NCI-H2171 (cell line): ENCODE measurements at places on chromosomes 4 and X.
A peak's percentile ranks its signal among the peaks of the same experiment; 100 is the strongest.

DNA sequence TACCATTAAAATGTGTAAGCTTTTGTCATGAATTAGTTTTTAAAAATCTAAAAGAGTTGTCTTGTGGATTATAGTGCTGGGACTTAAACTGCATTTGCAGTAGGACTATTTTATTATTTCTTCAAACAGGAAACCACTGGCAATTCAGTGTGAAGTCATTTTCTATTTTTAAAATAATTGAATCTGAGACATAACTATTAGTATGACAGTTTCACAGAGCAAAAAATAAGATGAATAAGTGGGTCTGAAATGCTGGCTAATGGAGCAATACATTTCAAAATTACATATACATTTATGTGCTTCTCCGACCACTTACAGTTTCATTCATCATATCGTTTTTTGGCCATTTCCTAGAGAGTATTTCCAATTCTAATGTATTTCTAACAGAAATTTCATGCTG is 75.3 kb upstream of the RAPGEF2 start:
- no peak for DNase-seq

- no peak for DNase-seq
Observed at GRCh38 chr4:7419961-7420660, 14.6 kb downstream of the PSAPL1 start.

GRCh38 chr4:2339458-2340271 is 77.8 kb upstream of the MXD4 start:
- DNase-seq: no peak

DNA sequence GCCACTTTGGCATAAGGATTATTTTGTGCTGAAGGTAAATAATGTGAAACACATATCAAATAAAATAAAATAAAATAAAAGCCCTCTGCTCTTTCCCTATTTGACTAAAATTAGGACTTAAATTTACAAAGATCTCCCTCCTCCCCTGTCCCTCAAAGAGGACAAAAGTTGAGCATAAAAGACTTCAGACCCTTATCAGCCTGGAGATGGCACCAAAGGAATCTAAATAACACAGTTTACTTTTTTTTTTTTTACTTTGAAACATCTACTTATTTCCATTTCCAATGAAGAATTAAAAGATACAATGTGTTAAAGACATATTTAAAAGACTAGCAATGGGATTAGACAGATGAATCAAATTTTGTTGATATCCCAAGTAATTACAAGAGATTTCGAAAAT is 89.7 kb downstream of the EPHA5 start:
- DNase-seq: no peak

DNA sequence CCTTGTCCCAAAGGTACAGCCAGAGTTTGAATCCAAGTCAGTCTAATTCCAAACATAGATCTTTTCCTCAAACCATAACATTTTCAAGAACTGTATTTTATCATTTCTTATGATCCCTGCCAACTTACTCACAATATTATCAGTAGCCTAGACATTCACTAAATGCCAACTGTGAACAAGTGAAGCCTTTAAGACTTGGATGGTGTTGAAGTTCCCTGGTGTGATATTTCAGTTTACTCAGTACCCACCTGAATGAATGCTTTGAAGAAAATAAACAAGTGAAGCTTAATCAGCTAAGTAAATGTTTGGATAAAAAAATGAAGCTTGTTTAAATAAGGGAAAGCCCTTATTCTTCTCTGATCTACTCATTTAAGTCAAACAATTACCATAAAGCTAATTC is 1028.3 kb downstream of the DMD start:
- DNase-seq: no peak

DNA sequence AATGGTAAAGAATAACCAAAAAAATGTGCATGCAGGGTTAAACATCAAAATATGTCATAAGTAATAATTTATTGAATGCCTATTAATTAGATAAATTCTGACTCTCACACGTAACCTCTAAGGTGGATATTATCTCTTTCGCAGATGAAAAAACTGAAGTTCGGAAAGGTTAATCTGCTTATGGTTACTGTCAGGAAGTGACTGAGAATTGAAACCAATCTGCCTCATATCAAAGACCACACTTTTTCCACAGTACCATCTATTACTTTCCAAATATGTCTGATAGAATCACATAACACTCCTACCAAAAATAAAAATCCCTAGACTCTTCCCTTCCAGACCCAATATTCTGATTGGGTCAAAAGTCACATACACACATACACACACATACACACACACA is 6.2 kb downstream of the CHIC2 start:
- no peak for DNase-seq

DNA sequence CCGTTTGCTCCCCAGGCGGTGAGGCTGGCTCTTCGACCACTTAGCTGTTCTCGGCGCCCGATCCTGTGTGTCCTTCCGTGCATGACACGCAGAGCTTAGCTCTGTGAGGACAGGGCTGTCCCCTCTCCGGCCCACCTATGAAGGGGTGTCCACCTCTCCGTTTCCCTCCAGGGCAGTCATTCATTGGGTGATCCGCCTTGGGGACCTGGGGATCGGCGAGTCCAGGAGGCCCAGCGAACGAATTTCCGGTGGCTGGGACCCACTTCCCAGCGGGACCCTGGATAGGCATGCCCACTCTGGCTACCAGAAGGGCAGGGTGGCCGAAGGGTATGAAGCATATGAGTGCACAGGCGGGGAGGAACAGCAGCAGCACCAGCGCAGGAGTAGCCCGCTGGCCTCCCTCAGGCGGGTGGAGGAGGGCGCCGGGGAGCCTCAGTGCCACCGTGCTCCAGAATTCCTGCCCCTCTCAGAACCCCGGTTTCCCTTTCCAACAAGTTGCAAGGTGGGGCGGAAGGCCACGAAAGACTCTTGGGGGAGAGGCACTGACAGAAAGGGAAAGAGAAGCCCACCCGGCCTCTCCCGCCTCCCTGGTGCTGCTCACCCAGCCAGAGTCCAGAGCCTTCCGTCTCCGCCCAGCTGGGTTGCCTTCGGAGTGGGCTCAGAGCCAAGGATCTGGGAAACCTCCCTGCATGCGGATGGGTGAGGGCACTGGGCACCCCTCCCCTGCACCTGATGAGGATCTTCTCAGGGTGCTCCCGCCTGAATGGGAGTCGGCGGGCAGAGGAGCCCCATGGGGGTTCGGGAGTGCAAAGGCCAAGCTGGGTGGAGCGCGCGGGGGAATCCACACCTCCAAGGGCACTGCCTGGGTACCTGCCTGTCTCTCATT is 8.6 kb downstream of the HMX1 start:
- DNase-seq: no peak

DNA sequence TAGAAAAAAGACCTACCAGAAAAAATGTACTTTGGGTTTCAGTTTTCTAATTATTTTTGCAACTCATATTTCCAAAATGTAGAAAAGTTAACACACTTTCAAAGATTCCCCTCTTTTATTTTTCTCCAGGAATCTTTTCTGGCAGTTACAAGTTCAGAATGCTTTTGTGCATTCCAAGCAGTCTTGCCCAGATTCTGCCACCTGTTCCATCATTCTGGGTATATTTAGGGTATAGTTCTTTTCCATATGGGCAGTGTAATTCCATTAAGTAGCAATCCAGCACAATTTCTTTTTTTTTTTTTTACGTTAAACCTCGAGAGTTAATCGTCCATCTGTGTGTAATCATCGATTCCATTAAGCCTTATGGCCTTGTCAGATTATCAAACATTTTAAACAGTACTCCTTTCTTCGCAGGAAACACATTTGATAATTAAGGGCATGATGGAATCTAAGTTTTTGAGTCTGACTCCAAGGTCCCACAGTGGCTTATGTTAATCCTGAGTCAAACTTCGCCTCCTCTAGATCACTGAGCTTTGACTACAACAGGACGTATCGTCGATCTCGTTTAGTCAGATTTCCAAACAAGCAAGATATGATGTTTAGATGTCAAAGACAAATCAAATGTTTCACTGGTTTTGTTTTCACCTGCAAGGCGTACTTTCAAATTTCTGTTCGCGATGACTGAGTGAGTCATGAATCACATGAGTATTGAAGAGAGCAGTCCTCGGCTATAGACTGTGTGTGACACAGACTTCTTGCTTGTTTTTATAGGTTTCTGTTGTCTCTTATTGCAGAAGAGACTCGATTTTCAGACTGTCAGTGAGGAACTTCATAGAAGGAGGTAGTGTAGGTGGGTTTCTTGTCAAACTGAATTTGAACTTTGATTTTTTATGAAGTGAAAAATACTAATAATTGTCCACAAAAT is 118.9 kb upstream of the GK2 start:
- no peak for DNase-seq

- no peak for DNase-seq
Observed at GRCh38 chrX:110836001-110836400, 40.4 kb upstream of the CHRDL1 start.

- no peak for DNase-seq
Observed at GRCh38 chr4:139524062-139524631, 31.9 kb downstream of the SETD7 start.

- no peak for DNase-seq
Observed at GRCh38 chr4:25927361-25928195, 13.6 kb downstream of the SMIM20 start.

DNA sequence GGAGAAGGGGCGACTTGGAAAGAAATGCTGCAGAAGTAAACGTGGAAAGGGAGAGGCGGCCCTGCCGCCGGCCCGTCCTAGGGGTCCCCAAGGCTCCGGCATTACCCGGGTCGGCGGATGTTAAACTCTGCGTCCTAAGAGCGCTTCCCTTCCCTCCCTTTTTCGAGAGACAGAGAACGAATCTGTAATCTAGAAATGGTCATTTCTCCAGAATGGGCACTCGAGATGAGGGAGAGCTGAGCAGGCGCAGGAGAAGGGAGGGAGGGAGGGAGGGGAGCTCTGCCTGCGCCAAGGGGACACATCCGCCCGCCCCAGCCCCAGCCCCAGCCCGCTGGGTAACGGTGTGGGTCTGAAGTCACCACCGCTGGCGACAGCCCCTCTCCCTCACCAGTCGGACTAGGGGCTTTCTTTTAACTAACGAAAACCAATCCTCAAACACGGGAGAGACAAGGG is 1.7 kb downstream of the HCFC1 start:
- DNase-seq: no peak

DNA sequence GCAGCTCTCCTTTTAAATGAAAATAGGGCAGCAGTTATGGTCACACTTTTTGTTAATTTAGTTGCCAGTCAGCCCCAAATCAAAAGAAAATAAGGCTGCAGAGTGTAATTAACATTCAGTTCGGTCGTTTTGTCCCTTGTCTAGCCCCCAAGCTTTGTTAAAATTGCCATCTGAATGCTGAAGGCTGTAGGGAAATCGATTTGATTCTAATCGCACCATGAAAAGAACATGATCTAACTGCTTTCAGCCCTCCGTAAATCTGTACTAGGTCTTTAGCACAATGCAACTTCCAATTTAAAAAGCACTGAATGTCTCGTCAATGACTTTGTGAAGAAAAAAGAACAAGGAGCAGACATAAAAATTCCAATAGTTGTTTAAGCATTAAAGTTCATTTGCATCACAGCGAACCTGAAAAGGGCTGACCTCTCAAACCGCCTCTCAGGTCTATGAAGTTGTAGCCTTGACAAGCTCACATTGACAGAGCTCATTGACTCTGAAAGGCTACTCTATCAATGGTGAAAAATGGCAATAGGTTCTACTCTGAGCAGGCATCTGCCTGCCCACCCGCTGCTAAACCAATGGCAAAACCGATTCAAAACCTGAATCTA is 48.9 kb downstream of the CHIC2 start:
- DNase-seq: no peak

- peak; percentile 37 for DNase-seq
Observed at GRCh38 chr4:101693842-101694398, 96.6 kb upstream of the BANK1 start.

DNA sequence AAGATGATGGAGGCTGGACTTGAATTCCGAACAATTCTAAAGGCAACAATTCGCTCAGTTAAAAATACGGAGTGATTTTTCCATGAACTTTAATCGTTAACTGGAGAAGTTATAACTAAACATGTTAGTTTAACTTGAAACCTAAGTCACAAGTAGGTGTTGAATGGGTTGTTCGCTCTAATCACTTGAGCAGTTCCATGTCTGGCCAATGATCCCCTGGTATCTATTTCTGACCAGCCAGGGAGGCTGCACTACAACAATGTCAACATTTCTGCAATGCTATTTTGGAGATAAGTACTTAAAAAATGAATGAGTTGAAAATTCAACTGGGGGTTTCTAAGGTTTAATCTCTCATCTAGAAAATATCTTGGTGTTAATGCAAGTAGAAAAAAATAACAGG is 112.5 kb downstream of the NR3C2 start:
- no peak for DNase-seq
